SK-N-SH (cell line): ENCODE measurements at places on chromosomes 7 and 10. TPM values are rescaled to one million over a fixed set of nuclear protein-coding genes. Genes with fewer than 3 reads are reported as not detected.
A peak's percentile ranks its signal among the peaks of the same experiment; 100 is the strongest.

SUN3 gene
- 0.12 TPM in 1 of 2 replicates, not detected in the other for polyA plus RNA-seq

EPHA1 gene
- 0.26 and 0.49 TPM in 2 replicates for polyA plus RNA-seq

GRCh38 chr10:75708060-75708459, 276.6 kb downstream of the LRMDA start:
- no peak for DNase-seq

- DNase-seq = peak; percentile 39
Observed at GRCh38 chr10:132434405-132435005, 37.5 kb downstream of the PWWP2B start.

DNA sequence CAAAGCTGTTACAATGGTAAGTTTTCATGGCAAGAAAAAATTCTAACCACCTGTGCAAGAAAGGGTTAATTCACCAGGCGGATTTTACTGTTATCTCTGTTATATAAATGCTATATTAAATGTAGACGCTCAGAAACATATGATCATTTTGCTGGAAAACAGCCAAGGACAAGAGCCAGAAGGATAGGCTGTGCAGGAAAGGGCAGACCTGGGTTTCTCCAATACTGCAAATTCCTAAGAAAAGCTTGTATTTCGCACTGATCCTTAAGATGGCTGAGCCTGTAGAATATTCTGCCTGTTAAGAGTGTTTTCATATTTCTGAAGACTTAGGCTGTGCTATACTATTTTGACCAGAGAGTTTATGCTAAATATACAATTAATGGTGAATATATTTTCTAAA, 564.1 kb upstream of the KCND2 start:
- no peak for DNase-seq
